ENCODE measurements at places on chromosomes 5 and 9.
A peak's percentile ranks its signal among the peaks of the same experiment; 100 is the strongest.

DNA sequence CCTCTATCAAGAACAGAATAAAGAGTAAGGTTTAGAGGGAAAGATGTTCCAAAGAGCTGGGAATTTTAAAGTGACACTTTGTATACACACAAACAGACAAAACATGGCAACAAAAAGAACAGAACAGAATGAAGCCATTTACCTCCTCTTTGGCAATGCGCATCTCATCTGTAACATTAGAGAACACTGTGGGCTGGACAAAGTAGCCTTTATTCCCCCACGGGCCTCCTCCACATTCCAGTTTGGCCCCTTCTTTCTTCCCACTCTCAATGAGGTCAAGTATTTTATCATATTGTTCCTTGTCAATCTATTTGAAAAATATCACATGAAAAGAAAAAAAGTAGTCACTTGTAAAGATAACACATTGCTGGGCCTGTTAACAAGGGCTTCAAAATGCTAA, 41.0 kb downstream of the ALDH1A1 start:
- no peak for DNase-seq

DNA sequence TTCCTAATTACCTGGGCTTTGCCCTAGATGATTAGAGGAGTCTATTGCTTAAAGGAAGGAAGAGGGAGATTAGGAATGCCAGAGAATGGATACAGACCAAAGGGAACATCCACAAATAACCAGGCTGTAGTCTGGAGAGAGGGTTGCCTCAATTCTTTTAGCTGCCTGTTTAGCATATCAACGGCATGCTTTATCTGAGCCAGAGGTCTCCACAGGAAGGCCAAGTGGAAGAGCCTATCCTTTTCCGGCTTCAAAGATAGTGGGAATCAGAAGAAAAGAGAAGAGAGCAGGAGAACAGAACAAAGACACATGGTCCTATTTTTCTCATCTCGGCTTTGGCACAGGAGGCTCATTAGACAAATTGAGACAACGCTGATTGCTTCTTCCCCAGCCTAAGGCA, 142.4 kb downstream of the NMUR2 start:
- no peak for DNase-seq

- DNase-seq = no peak
Observed at GRCh38 chr9:115234094-115234493, 116.1 kb upstream of the TNC start.

GRCh38 chr5:134460551-134460950, 48.9 kb upstream of the CDKN2AIPNL start:
- no peak for DNase-seq

- DNase-seq = no peak
Observed at GRCh38 chr5:179914032-179914755, 6.5 kb upstream of the TBC1D9B start.

DNA sequence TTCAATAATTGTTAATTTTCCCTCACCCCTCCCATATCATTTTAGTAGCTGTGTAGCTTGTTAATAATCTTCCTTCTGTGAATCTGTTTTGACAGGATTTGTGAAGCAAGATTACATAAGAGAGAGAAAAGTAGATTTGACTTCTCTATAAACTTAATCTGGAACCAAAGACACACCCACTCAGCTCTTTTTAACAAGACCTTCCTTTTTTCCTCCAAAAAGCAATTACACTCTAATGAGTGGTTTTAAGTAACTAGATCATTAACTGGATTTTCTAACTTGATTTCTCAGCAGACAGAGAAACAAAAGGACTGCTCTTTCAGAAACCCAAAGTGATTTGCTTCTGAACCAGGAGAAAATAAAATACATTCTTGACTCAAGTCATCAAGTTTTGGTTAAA, 21.9 kb downstream of the RFK start:
- no peak for DNase-seq

DNA sequence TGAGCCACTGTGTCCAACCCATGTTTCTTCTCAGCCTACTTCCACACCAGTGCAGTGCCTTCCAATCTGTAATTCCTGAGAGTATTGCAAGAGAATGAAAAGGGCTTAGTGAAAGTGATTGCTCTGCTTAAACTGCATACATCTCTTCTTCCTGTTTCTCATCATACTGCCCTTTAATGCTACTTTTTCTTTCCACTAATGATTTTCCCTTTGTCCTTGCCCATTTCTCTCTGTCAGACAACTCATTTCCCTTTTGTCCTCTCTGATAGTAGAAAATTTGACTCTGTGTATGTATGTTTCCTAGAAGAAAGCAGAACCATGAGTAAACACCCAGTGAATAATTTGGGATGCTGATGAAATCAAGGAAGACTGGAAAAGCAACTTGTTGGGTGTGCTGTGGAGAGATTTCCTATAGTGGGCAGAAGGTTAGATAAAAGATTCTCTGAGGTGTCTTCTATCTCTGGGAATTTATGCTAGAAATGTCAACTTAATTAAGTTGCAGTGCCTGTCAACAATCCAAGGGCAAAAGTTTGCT, 102.2 kb upstream of the CHD1 start:
- no peak for DNase-seq

DNA sequence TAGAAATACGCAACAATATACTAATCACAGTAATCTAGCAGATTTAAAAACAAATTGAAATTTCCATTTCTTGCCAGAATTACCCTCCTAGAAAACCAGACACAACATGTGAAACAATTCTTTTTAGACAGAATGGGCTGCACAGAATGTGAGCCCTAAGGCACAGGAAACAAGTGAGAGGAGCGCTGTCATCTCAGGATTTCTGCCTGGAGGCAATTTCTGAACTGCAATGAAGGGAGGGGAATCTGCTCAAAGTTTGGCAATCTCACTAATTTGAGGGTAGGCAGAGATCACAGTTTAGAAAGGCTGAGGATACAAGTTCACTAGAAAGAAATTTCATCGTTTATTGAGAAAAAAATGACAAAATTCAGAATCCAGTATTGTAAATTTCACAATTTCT, 70.3 kb downstream of the INIP start:
- no peak for DNase-seq

- no peak for DNase-seq
Observed at GRCh38 chr5:156947925-156948324, 15.1 kb downstream of the TIMD4 start.

DNA sequence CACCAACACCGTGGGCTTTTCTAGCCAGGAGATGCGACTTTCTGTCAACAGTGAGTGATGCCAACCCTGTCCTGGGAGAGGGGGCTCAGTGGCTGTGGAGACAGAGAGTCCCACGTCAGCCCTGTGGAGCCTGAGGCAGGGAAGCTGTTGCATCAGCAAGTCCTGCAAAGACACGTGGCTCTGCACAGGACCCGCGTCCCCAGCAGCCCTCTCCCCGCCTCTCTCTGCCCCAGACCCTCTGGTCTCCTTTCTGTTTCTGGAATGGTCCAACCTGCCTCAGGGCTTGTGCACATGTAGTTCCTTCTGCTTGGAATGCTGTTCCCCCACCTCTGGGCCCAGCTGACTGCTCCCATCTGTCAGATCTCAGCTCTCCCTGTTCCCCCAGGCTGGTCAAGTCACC, 60.4 kb downstream of the HMCN2 start:
- no peak for DNase-seq

DNA sequence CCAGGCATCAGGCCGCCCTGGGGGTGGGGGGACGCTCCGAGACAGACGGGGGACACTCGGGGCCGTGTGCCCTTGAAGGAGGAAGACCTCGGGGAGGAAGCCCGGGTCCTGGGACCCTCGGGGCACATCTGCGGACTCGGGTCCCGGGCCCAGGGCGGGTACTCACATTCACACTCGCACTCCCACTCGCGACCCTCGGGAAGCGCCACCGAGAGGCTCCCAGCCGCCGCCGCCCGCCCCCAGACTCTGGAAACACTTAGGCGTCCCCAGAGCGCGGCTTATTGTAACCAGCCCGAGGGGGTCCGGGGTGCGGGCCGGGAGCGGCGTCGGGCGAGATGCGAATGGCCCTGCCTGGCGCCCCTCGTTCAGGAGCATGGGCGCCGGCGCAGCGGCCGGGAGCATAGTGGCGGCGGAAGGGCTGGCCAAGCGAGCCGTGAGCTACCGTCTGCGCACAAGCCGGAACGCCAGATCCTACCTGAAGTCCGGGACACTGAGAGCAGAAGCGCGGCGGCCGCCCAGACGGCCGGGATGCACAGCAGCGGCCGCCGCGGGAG, 559 bp downstream of the ROR2 start:
- DNase-seq = no peak

GRCh38 chr5:132759114-132760048, 12.2 kb downstream of the CCNI2 start:
- DNase-seq = no peak

- DNase-seq = no peak
Observed at GRCh38 chr9:74503219-74503618, 6.1 kb downstream of the RORB start.

DNA sequence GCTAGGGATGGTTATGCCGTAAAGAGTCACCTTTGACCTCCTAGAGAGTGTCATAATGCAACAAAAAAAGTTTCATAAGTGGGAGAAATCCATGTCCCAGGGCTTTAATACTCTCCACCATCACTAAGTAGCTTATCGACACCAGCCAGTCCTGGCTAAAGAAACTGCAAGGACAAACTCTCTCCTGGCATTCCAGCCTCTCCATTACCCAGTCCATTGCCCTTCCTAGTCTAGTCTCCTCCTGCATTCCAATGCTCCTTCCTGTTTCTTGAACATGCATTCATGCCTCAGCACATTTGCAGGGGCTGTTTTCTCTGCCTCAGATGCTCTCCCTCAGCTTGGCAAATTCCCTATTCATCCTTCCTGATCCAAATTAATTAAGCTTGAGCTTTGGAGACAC, 364.1 kb downstream of the BRINP1 start:
- DNase-seq = no peak

GRCh38 chr9:4297151-4297785, 2.6 kb downstream of the GLIS3 start:
- DNase-seq = peak; percentile 43

- DNase-seq = no peak
Observed at GRCh38 chr9:131997076-131997475, 82.6 kb downstream of the MED27 start.
